ENCODE measurements at places on chromosomes 3 and 15. TPM values are rescaled to one million over a fixed set of nuclear protein-coding genes. Genes with fewer than 3 reads are reported as not detected.

Gene PPARG
- not detected for total RNA-seq

Gene STX19
- total RNA-seq: not detected

DNA sequence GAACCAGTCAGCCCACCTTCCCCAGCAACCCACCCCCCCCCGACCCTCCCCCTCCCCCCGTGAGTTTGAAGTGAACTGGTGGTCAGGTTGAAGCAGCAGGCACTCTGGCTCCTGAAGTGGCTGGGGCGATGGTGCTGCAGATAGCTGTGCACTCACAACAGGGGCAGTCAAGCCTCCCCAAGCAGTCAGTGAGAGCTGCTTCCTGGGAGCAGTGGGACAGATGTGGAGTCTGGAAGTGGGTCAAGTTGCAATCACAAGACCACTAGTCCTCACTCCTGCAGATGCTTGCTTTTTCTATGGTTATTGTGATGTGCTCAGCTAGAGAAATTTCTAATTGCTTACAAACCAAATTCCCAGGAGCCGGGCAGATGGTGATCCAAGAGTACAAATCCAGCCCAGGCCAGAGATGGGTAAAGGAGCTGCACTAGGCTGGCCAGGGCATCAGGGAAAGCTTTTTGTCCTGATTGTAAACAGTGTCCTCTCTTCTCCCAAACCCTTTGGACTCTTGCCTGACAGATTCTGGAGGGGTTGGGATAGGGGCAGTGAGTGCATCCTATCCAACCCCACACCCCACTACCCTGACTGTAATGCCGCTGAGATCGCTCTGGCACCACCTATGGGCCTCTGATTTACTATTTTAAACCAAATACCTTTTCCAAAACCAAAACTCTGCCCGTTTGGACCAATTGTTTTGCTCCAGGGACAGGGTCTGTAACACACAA, 9.8 kb upstream of the CLPX start:
- H3K4me1 ChIP-seq: no peaks in the 10 kb centered on the region
- H3K4me3 ChIP-seq: no peak overlapping the region
- DNase-seq: no peak
- H3K27ac ChIP-seq: no peak overlapping the region

Gene CLDN11
- total RNA-seq: 0.53 TPM

DNA sequence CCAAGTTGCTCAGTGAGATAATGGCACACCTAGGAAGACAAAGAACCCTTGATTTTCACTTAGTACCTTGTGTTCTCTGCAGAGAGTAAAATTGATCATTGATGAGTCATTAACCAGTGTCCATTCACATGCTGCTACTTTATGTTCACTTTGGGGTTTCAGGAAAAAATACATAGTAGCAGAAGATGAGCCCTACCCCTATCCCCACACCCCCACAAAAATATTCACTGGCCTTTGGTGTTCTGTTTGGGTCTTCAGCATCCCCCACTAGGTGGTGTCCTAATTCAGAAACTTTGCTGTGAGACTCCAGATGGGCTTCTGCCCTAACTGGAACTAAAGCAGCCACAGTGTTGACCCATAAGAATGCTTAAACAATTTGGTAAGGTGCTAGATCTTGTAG, 178.8 kb downstream of the KLHL25 start:
- H3K27me3 ChIP-seq: no peaks in the 10 kb centered on the region
- no peaks in the 10 kb centered on the region for H3K36me3 ChIP-seq
- no peak overlapping the region for H3K27ac ChIP-seq
- peaks cover 14% of the 10 kb centered on the region for H3K4me1 ChIP-seq
- H3K4me3 ChIP-seq: no peak overlapping the region

- no peak overlapping the region for H3K4me3 ChIP-seq
- peaks cover 16% of the 10 kb centered on the region for H3K36me3 ChIP-seq
Measured at GRCh38 chr3:160999274-160999673, 105.9 kb downstream of the B3GALNT1 start.

DNA sequence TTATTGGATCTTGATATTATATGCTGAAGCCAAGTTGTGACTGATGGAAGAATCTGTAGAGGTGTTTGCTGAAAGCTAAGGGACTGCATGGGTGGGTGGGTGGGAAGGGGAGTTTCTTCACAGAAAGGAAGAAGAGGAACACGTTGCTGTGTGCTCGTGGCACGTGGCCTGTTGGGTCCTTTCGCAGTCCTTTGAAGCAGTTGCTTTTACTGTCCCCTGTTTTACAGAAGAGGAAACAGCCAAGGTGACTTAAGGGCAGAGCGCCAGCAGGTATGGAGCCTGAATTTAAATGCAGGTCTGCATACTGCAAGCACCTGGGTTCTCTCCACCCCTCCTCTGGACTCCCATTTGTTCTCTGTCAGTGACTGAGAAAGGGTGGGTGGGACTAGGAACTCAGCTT, 59.4 kb upstream of the PRR23C start:
- H3K27me3 ChIP-seq: peaks cover 12% of the 10 kb centered on the region
- no peak overlapping the region for H3K27ac ChIP-seq
- H3K36me3 ChIP-seq: no peaks in the 10 kb centered on the region
- DNase-seq: no peak
- H3K4me3 ChIP-seq: no peak overlapping the region

DNA sequence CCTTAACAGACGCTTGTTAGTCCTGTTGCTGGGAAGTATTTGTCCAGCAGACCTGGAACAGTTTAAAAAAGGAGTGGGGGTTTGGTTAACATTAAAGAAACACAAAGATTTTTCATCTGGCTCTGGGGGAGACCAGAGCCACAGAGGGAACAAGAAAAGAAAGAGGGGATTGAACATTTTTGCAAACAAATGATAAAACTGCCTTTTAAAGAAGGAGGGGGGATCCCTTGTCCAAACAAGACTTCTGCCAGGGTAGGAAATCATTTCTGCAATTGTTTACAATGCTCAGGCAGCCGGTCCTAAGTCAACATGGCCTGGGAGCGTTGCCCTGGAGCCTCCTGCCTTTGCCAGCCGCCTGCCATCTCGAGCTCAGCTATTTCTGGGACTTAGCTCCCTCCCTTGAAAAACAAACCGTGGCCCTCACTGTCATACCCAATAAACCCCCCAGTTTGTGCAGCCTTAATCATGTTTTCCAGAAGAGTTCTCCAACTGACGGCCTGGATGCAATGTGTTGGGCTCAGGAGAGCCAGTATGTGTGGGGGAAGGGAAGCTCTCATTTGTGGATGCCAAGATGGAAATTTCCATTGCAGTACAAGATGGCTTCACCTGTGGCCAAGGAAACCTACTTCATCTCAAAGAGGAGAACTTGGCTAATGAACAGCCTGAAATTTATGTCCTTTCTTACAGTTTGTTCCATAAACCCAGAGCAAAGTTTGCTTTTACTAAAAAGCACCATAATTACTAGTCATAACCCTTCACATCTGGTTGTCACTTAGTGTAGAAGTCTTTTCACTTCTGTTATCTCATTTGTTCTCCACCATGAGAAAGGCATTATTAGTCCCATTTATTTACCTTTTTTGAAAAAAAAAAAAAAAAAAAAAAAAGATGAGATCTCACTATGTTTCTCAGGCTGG, 75.9 kb upstream of the RNU6-1 start:
- H3K4me3 ChIP-seq: no peak overlapping the region
- H3K27ac ChIP-seq: no peak overlapping the region
- peaks cover 25% of the 10 kb centered on the region for H3K27me3 ChIP-seq
- no peaks in the 10 kb centered on the region for H3K36me3 ChIP-seq
- no peaks in the 10 kb centered on the region for H3K4me1 ChIP-seq

- H3K27me3 ChIP-seq: peaks cover 36% of the 10 kb centered on the region
- no peaks in the 10 kb centered on the region for H3K4me1 ChIP-seq
- H3K27ac ChIP-seq: no peak overlapping the region
- no peaks in the 10 kb centered on the region for H3K36me3 ChIP-seq
- DNase-seq: no peak
Measured at GRCh38 chr3:59212128-59212779, 162.4 kb upstream of the CFAP20DC start.

DNA sequence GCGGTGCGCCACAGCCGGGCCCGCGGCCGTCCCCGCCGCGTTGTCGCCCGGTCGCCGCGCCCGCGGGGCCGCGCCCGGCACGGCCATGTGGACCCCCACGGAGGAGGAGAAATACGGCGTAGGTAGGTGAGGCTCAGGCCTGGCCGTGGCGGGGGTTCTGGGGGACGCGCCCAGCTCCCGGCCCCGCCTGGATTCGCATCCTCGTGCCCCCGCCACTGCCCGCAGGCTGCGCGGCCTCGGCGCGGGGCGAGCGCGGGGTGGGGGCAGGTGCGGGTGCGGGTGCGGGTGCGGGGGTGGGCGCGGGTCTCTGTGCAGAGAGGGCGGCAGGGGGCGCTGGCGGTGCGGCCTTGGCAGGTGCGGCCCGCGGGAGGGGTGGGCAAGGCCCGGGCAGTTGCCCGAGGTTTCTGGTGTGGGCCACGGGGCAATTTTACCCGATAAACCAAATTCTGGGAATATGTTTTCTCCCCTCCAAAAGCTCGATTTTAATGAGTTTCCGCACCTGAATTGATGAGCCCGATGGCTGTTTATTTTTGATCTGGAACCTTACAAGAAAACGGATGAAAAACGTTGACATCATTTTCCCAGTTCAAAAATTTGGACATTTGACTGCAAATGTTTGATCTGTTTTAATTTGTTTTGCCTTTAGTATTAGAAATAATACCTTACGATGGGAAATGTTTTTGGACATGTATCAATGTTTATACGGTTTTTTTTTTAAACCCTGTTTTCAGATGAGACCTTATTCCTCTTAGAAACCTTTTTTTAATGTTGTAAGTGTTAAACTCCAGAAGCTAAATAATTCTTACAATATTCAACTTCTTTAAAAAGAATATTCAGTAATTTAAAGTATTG, 678 bp downstream of the DOCK3 start:
- H3K4me1 ChIP-seq: peaks cover 6% of the 10 kb centered on the region
- H3K36me3 ChIP-seq: no peaks in the 10 kb centered on the region
- peak; percentile 71 for DNase-seq
- peak overlapping the region; percentile 84 for H3K4me3 ChIP-seq

Gene GPR149
- total RNA-seq: not detected

DNA sequence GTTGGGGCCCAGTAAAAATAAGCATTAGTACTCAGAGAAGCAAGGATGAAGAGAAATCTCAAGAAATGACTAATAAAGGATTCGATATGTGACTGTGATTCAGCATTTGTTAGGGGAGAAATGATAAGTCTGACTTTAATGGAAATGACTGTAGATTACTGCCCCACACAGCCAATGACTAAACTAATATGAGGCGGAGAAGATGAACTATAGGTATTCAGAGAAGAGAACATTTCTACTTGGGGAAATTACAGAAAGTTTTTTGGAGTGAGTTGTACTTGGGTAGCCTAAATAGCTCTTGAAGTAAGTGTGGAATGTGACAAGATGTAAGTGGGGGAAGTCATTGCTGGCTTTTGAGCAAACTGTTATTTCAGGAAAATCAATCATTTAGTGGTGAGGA, 380.0 kb downstream of the PDCD6IP start:
- H3K27me3 ChIP-seq: peaks cover 19% of the 10 kb centered on the region
- H3K4me1 ChIP-seq: peaks cover 4% of the 10 kb centered on the region
- no peak for DNase-seq
- no peaks in the 10 kb centered on the region for H3K36me3 ChIP-seq

GRCh38 chr3:169923189-169923588, 11.8 kb downstream of the SAMD7 start:
- DNase-seq: no peak
- no peaks in the 10 kb centered on the region for H3K4me1 ChIP-seq
- no peaks in the 10 kb centered on the region for H3K36me3 ChIP-seq
- no peak overlapping the region for H3K4me3 ChIP-seq

- H3K27ac ChIP-seq: no peak overlapping the region
- no peaks in the 10 kb centered on the region for H3K4me1 ChIP-seq
- H3K27me3 ChIP-seq: peaks cover 11% of the 10 kb centered on the region
Measured at GRCh38 chr3:189947068-189947467, 173.6 kb downstream of the P3H2 start.

- no peak overlapping the region for H3K27ac ChIP-seq
- no peaks in the 10 kb centered on the region for H3K4me1 ChIP-seq
- no peak overlapping the region for H3K4me3 ChIP-seq
- H3K27me3 ChIP-seq: no peaks in the 10 kb centered on the region
- H3K36me3 ChIP-seq: peaks cover 11% of the 10 kb centered on the region
- no peak for DNase-seq
Measured at GRCh38 chr15:69225355-69226022, 65.1 kb downstream of the GLCE start.

Gene EXD1
- total RNA-seq: not detected

Gene TEX9
- total RNA-seq: 0.67 TPM

DNA sequence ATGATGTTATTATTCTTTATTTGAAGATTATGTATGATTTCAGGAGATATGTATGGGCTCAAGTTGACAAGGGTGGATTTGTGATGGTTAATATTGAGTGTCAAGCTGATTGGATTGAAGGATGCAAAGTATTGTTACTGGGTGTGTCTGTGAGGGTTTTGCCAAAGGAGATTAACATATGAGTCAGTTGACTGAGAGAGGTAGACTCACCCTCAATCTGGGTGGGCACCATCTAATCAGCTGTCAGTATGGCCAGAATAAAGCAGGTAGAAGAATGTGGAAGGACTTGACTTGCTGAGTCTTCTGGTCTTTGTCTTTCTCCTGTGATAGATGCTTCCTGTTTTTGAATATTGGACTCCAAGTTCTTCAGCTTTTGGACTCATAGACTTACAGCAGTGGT, 973.7 kb downstream of the MCTP2 start:
- no peaks in the 10 kb centered on the region for H3K4me1 ChIP-seq
- H3K27me3 ChIP-seq: no peaks in the 10 kb centered on the region
- no peak overlapping the region for H3K27ac ChIP-seq

Gene RBP2
- total RNA-seq: not detected

Gene EIF2A
- 114 TPM for total RNA-seq

- no peak for DNase-seq
- no peaks in the 10 kb centered on the region for H3K36me3 ChIP-seq
- H3K27me3 ChIP-seq: peaks cover 6% of the 10 kb centered on the region
- H3K4me3 ChIP-seq: no peak overlapping the region
Measured at GRCh38 chr3:13092621-13093617, 19.7 kb upstream of the IQSEC1 start.

Gene CCDC54
- total RNA-seq: not detected

Gene PCOLCE2
- not detected for total RNA-seq

- no peaks in the 10 kb centered on the region for H3K4me1 ChIP-seq
- no peak overlapping the region for H3K27ac ChIP-seq
- H3K4me3 ChIP-seq: no peak overlapping the region
- no peaks in the 10 kb centered on the region for H3K27me3 ChIP-seq
- H3K36me3 ChIP-seq: no peaks in the 10 kb centered on the region
Measured at GRCh38 chr3:174094669-174095068, 697.1 kb downstream of the NLGN1 start.
